Memory B cell (primary cell): ENCODE measurements at places on chromosomes 5 and 9.

DNA sequence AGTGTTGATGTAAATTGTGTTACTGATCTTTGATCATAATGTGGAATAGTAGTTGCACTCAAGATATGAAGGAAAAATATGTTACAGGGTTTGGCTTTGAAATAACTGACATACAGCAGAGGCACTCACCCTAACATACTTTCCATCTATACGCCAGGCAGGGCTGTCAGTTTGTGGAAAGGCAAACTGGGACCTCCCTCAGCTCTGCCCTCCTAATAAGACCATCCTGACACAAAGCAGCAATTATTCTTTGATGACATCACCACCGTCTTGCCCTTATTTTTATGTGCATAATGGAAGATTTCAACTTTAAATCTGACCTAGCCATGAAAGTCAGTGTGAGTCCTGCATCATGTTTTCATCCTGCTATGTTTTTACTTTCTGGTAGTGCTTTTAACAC is 42.9 kb downstream of the ITGA1 start:
- DNase-seq = no peak
- no peak overlapping the region for H3K27ac ChIP-seq
- H3K27me3 ChIP-seq = no peaks in the 10 kb centered on the region
- peaks cover 2% of the 10 kb centered on the region for H3K36me3 ChIP-seq
- H3K4me1 ChIP-seq = no peaks in the 10 kb centered on the region

- DNase-seq = no peak
- H3K27ac ChIP-seq = no peak overlapping the region
- H3K27me3 ChIP-seq = no peaks in the 10 kb centered on the region
Measured at GRCh38 chr5:94508461-94509148, 109.8 kb downstream of the KIAA0825 start.

- no peak overlapping the region for H3K27ac ChIP-seq
- no peak overlapping the region for H3K4me3 ChIP-seq
- no peak for DNase-seq
- no peaks in the 10 kb centered on the region for H3K36me3 ChIP-seq
Measured at GRCh38 chr9:133527444-133527920, 2.7 kb upstream of the MYMK start.

GRCh38 chr5:18553269-18553668 is 919.0 kb downstream of the TAF11L14 start:
- H3K4me1 ChIP-seq = no peaks in the 10 kb centered on the region
- no peaks in the 10 kb centered on the region for H3K36me3 ChIP-seq
- no peak overlapping the region for H3K4me3 ChIP-seq
- no peak overlapping the region for H3K27ac ChIP-seq

DNA sequence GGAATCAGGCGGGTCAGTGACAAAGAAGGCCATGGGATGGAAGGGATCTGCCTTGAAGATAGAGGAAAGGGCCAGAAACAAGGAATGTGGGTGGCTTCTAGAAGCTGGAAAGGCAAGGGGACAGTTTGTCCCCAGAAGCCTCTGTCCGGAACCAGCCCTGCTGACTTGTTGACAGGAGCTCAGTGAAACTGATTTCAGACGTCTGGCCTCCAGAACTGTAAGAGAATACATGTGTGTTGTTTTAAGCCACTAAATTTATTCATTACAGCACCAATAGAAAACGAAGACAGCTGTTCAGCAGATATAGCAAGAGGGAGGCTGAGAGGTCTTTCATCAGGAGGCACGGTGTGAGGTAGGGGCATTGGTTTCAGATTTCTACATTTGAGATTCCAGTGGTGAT is 422.5 kb downstream of the KDM4C start:
- peaks cover 47% of the 10 kb centered on the region for H3K36me3 ChIP-seq
- H3K4me3 ChIP-seq = no peak overlapping the region
- peaks cover 7% of the 10 kb centered on the region for H3K4me1 ChIP-seq
- DNase-seq = no peak

DNA sequence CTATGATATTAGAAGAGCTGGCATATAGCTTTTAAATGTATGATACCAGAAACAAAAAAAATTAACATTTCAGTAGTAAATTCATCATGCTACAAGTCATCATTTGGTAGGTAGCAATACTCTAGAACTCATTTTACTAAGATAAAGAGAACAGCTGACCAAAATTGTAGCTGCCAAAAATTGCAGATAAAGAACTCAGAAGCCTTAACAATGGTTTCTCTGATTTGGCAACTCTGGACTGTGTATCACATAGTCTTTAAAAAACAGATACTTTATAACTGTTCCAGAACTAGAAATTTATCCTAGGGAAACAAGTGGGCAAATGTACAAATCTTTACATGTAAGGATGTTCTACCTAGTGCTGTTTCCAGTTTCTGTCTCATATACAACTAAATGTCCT is 33.9 kb downstream of the ZFR start:
- no peak for DNase-seq
- peaks cover 29% of the 10 kb centered on the region for H3K36me3 ChIP-seq
- H3K4me3 ChIP-seq = no peak overlapping the region

- H3K4me1 ChIP-seq = no peaks in the 10 kb centered on the region
- no peak for DNase-seq
- no peak overlapping the region for H3K4me3 ChIP-seq
- no peaks in the 10 kb centered on the region for H3K36me3 ChIP-seq
Measured at GRCh38 chr5:39543335-39543734, 118.6 kb upstream of the DAB2 start.

DNA sequence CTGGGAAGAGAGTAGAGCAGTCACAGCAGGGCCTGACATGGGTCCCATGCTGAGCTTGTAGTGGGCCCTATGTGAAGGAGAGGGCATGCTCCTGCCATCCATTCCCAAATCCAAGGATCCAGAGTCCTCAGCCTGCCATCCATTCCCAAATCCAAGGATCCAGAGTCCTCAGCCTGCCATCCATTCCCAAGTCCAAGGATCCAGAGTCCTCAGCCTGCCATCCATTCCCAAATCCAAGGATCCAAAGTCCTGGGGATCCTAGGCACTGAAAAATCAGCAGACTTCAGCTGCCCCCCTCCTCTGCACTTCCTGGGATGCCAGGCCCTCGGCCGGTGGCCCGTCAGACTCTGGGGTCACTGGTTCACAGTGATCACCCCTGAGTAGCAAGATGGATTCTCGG is 33.6 kb downstream of the THBS4 start:
- no peaks in the 10 kb centered on the region for H3K27me3 ChIP-seq
- H3K27ac ChIP-seq = peak overlapping the region; percentile 24
- peaks cover 9% of the 10 kb centered on the region for H3K4me1 ChIP-seq
- H3K36me3 ChIP-seq = no peaks in the 10 kb centered on the region

DNA sequence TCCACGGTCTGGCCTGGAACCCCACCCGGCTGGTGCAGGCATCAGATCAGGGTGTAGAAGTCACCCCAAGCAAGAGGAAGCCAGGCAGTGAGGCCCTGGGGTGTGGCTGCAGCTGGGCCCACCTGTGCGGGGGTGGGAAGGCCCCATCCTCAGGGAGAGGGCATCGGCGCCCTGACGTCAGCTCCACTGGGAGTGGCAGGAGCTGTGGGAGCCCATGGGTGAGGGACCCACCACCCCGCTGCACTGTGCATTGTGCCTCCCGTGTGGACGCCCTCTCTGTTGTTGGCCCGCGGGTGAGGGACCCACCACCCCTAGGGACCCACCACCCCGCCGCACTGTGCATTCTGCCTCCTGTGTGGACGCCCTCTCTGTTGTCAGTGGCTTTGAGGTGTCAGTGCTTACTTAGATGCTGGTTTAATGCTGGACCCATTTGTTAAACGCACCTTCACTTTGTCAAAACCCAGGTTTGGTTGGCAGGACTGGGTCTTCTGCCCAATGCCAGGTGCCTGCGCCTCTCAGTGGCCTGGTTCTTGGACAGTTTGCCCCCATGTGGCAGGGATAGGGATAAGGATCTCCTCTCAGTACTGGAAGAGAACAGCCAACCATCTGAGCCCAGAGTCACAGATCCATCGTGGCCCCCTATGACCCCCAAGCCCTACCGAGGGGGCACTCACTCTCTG is 6.9 kb upstream of the EXOC3 start:
- no peak for DNase-seq
- H3K4me3 ChIP-seq = no peak overlapping the region
- peaks cover 16% of the 10 kb centered on the region for H3K27me3 ChIP-seq
- no peak overlapping the region for H3K27ac ChIP-seq
- H3K36me3 ChIP-seq = no peaks in the 10 kb centered on the region
- peaks cover 3% of the 10 kb centered on the region for H3K4me1 ChIP-seq

DNA sequence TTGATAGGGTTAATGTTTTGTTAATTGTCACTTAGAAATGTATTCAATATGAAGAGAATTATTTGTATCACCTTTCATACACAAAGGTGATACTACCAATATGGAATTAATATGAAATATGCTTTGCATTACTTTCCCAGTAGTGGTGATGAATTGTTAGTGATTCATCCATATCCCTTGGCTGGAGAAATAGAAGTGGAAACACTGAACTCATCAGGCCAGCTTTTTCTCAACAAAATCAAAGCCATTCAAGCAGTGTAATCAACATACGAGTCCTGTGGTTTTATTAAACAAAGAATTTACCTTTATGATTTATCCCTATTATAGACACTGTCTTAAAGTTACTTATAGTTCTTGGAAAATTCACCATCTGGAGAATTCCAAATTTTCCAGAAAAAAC is 264.0 kb upstream of the MEF2C start:
- H3K36me3 ChIP-seq = peaks cover 9% of the 10 kb centered on the region
- no peak for DNase-seq

- DNase-seq = no peak
- H3K36me3 ChIP-seq = no peaks in the 10 kb centered on the region
- no peaks in the 10 kb centered on the region for H3K27me3 ChIP-seq
- H3K4me3 ChIP-seq = no peak overlapping the region
Measured at GRCh38 chr5:81949462-81949861, 22.4 kb upstream of the ATG10 start.

DNA sequence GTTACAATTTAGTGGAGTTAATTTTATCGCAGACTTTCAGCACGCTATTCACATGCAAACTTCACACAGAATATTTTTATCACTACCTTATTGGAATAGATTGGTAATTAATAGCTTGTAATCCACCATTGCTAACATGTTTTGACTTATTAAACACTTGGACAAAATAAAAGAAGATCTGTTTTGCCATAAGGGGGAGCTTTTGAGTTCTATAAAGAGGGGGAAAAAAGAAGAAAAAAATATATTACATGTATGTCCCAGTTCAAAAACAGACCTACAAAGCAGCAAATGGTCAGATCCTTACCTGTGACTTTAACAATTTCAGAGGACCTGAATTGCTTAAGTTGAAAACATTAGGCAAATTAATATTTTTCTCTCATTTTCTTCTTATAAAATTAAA is 1.2 kb upstream of the PAPPA start:
- no peak overlapping the region for H3K4me3 ChIP-seq
- peaks cover 3% of the 10 kb centered on the region for H3K4me1 ChIP-seq
- H3K27ac ChIP-seq = no peak overlapping the region
- H3K27me3 ChIP-seq = peaks cover 23% of the 10 kb centered on the region

DNA sequence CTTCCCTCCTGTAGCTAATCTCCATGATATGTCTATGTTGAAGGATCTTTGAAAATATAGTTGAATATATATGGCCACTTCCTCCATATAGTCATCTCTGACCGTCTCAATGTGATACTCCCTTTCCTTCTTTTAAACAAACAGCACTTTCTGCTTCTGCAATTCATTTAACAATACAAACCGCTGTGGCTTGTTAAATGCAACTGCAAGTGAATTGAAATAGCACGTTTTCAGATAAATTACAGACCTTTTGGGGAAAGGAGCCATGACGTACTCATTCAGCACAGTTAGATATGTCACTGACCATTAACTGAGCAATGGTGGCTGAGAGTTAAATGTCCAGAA is 82.5 kb downstream of the FBXO38 start:
- no peaks in the 10 kb centered on the region for H3K4me1 ChIP-seq
- no peaks in the 10 kb centered on the region for H3K27me3 ChIP-seq
- no peak overlapping the region for H3K4me3 ChIP-seq
- no peak overlapping the region for H3K27ac ChIP-seq
- no peak for DNase-seq

DNA sequence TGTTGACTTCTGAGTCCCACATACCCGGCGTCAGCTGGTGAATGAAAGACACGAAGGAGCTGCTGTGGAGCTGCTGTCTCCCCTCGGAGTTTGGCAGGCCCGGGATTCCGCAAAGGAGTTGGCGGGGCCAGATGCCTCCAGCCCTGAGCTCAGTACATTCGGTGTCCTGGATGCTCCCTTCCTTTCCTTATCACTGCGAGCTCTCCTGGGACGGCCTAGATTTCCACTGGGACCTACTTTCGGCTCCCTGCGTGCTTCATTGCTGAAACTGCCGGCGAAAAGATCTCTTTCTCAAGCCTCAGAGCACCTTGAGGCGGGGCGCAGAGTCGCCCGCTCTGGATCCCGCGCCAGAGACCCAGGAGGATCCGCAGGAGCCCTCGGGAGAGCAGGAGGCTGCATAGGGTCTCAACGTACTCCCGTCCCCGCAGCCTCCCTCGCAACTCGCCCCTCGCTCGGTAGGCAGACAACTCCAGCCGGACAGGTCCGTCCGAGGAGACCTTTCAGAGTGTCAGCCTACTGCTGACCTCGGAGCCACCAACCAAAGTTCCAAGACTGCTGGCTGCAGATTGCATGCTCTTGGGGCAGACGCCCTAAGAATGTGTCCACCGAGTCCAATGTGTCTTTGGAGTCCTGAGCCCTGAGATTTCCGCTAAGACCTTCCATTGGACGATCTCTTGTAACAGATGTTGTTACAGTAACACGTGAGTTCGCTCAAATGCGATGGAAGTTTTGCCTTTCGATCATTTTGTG is 6.1 kb downstream of the ANXA2R start:
- no peaks in the 10 kb centered on the region for H3K27me3 ChIP-seq
- DNase-seq = no peak

GRCh38 chr5:132688536-132689339 is 14.9 kb downstream of the IL4 start:
- DNase-seq = no peak
- no peak overlapping the region for H3K4me3 ChIP-seq
- no peaks in the 10 kb centered on the region for H3K27me3 ChIP-seq
- H3K36me3 ChIP-seq = peaks cover 6% of the 10 kb centered on the region
- peaks cover 3% of the 10 kb centered on the region for H3K4me1 ChIP-seq

- H3K36me3 ChIP-seq = no peaks in the 10 kb centered on the region
- H3K4me1 ChIP-seq = peaks cover 16% of the 10 kb centered on the region
- H3K27ac ChIP-seq = no peak overlapping the region
- DNase-seq = no peak
- peaks cover 17% of the 10 kb centered on the region for H3K27me3 ChIP-seq
- H3K4me3 ChIP-seq = no peak overlapping the region
Measured at GRCh38 chr9:134938346-134939079, 20.8 kb upstream of the FCN1 start.

GRCh38 chr9:91880378-91880972 is 69.6 kb downstream of the ROR2 start:
- H3K4me1 ChIP-seq = no peaks in the 10 kb centered on the region
- no peaks in the 10 kb centered on the region for H3K36me3 ChIP-seq
- no peak overlapping the region for H3K4me3 ChIP-seq
- H3K27ac ChIP-seq = no peak overlapping the region
- H3K27me3 ChIP-seq = peaks cover 2% of the 10 kb centered on the region
- no peak for DNase-seq

DNA sequence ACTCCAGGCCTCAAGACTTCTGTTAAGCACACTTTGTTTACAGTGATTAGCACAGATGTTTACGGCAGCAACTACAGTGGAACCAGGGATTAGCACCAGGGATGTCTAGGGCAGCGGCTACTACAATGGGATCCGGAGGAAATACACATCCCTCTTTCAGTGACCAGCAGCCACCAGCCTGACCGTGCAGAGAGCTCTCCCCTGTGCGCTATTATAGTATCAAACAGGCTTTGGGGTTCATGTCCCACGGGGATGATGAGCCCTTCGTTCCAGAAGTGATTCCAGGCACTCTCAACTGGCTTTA is 21.5 kb downstream of the GFPT2 start:
- peaks cover 7% of the 10 kb centered on the region for H3K4me1 ChIP-seq
- no peak overlapping the region for H3K4me3 ChIP-seq
- peaks cover 9% of the 10 kb centered on the region for H3K27me3 ChIP-seq
- no peak overlapping the region for H3K27ac ChIP-seq
- no peak for DNase-seq
